ENCODE measurements at places on chromosomes 2 and 18.

- peak overlapping the region; percentile 88 for H3K27ac ChIP-seq
- peak; percentile 70 for DNase-seq
These were observed 199.6 kb downstream of the HRH4 start for GRCh38 chr18:24659827-24660720.

- H3K4me1 ChIP-seq, result peaks cover 22% of the 10 kb centered on the region
- peaks cover 2% of the 10 kb centered on the region for H3K36me3 ChIP-seq
- no peaks in the 10 kb centered on the region for H3K27me3 ChIP-seq
- no peak overlapping the region for H3K4me3 ChIP-seq
- DNase-seq, result no peak
- no peak overlapping the region for H3K27ac ChIP-seq
These were observed 30.5 kb downstream of the ZNF516 start for GRCh38 chr18:76464281-76465259.

DNA sequence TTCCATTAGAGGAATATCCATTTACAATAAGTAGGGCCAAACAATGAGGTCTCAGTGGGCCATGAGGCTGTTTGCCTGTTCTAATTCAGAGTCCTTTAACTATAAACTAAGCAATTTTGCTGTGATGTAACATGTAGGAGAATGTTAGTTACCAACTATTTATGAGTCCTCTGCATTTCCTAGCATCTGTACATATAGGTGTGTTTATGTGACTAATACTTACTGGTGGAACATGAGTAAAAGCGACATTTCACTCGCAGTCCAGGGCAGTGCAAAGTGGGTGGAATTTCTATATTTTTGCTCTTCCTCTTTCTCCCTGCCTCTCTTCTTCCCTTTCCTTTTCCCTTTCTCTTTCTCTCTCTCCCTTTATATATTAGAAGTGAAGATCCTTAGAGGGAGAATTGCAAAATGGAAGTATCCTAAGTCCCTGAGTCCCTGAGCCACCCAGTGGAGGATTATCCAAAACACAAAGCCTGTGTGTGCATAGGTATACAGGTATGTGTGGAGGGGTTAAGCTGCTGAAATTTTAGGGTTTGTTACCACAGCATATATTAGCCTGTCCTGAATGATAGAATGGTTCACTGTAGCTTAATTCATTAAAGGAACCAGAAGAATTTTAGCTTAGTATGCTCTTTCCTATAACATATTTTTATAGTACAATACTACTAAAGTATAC lies 487.0 kb upstream of the FANCL start:
- H3K4me3 ChIP-seq, result no peak overlapping the region
- H3K4me1 ChIP-seq, result no peaks in the 10 kb centered on the region
- peaks cover 8% of the 10 kb centered on the region for H3K27me3 ChIP-seq
- DNase-seq, result no peak
- H3K36me3 ChIP-seq, result no peaks in the 10 kb centered on the region
- H3K27ac ChIP-seq, result no peak overlapping the region

GRCh38 chr2:60523963-60524362 lies 29.5 kb downstream of the BCL11A start:
- peaks cover 29% of the 10 kb centered on the region for H3K27me3 ChIP-seq
- DNase-seq, result peak; percentile 1
- peaks cover 7% of the 10 kb centered on the region for H3K4me1 ChIP-seq
- no peaks in the 10 kb centered on the region for H3K36me3 ChIP-seq
- no peak overlapping the region for H3K27ac ChIP-seq

- H3K36me3 ChIP-seq, result no peaks in the 10 kb centered on the region
- H3K27me3 ChIP-seq, result no peaks in the 10 kb centered on the region
- no peak overlapping the region for H3K27ac ChIP-seq
- H3K4me3 ChIP-seq, result no peak overlapping the region
- DNase-seq, result no peak
These were observed 47.3 kb upstream of the C1D start for GRCh38 chr2:68110102-68110501.

GRCh38 chr18:8300751-8301410 lies 308.4 kb upstream of the RAB12 start:
- no peaks in the 10 kb centered on the region for H3K27me3 ChIP-seq
- no peaks in the 10 kb centered on the region for H3K4me1 ChIP-seq
- no peaks in the 10 kb centered on the region for H3K36me3 ChIP-seq

DNA sequence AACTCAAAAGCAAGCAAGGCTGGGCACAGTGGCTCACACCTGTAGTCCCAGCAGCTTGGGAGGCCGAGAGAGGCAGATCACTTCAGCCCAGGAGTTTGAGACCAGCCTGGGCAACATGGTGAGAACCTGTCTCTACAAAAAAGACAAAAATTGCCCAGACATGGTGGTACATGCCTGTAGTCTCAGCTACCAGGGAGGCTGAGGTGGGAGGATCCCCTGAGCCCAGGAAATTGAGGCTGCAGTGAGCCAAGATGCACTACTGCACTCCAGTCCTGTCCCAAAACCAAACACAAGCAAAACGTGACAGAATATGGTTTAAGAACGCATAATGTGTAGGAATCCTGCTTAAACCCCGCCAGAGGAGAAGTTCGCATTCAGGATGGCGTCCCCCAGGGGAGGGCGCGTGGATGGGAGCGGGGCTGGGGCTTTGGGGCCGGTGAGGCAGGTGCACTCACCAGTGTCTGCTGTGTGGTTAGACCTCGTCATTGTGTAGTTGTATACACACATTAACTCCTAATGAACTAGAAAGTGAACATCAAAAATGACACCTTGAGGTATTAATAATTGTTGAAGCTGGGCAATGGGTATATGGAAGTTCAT lies 5.4 kb downstream of the COLEC11 start:
- H3K4me3 ChIP-seq, result no peak overlapping the region
- H3K27me3 ChIP-seq, result peaks cover 4% of the 10 kb centered on the region
- no peaks in the 10 kb centered on the region for H3K36me3 ChIP-seq

DNA sequence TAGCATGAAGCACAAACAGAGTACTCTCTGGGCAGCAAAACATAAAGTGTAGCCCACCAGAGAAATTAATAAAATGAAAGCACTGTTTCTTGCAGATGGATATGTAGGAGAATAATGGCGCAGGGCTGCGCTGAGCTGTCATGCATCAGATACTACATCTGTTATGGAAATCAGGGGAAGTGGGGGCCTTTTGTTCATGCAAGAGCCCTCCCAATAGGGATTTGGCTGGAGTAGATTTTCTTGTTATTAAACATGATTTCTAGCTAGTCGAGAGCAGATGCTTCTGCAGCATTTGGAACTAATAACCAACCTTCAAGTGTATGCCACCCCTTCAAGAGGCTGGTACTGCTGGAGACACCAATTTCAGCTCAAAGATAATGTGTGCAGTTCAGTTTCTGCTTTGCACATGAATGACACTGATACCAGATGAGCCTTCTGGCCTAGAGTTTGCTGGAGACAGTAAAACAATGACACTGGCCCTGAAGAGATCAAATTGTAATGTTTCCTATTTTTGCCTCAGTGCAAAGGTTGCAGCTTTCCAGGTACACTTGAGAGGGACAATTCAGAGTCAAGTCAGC lies 58.0 kb downstream of the RND3 start:
- H3K27ac ChIP-seq, result no peak overlapping the region
- no peak for DNase-seq
- no peaks in the 10 kb centered on the region for H3K36me3 ChIP-seq
- H3K4me3 ChIP-seq, result no peak overlapping the region
- no peaks in the 10 kb centered on the region for H3K4me1 ChIP-seq
- no peaks in the 10 kb centered on the region for H3K27me3 ChIP-seq

- H3K4me3 ChIP-seq, result no peak overlapping the region
- H3K4me1 ChIP-seq, result no peaks in the 10 kb centered on the region
- no peaks in the 10 kb centered on the region for H3K27me3 ChIP-seq
- no peak overlapping the region for H3K27ac ChIP-seq
- no peak for DNase-seq
These were observed 34.3 kb downstream of the MSH2 start for GRCh38 chr2:47437287-47437686.

- H3K27me3 ChIP-seq, result peaks cover 2% of the 10 kb centered on the region
- no peak for DNase-seq
- no peaks in the 10 kb centered on the region for H3K4me1 ChIP-seq
- H3K4me3 ChIP-seq, result no peak overlapping the region
These were observed 314.4 kb downstream of the ALK start for GRCh38 chr2:29607038-29607420.

DNA sequence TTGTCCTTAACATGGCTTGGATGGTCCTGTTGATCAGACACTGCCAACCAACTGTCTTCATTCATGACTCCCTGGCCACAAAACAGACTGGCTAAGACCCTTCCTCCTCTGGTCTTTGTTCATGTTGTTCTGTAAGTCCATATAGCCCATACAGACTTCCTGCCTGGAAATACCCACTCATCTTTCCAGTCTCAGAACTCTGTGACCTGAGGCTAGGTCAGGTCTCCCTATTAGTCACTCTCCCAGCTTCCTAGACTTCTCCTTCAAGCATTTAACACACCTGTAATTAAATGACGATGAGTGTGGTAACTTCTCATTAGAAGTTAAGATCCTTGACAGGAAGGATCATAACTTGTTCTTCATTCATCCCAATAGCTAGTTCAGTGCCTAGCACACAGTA lies 56.3 kb downstream of the CCDC93 start:
- no peaks in the 10 kb centered on the region for H3K27me3 ChIP-seq
- H3K36me3 ChIP-seq, result peaks cover 46% of the 10 kb centered on the region
- H3K4me1 ChIP-seq, result no peaks in the 10 kb centered on the region
- H3K4me3 ChIP-seq, result no peak overlapping the region
- no peak for DNase-seq

DNA sequence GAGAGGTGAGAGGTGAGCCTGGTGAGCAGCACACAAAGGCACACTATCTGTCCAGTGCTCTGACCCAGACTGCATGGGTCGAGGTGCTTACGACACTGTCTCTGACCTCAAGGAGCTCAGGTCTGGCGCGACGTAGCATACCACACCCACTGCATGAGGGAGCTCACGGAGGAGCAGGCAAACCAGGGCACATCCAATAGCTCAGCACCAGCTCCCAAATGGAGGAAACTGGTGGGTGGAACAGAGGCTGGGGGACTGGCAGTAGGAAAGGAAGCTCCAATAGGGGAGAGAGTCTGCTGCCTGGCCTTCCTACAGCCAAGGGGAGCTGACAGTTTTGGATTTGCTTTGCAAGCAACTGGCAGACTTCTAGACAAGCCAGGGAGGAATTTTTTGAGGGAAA lies 36.3 kb downstream of the CELF4 start:
- H3K4me3 ChIP-seq, result no peak overlapping the region
- H3K27ac ChIP-seq, result no peak overlapping the region
- no peaks in the 10 kb centered on the region for H3K4me1 ChIP-seq
- peaks cover 18% of the 10 kb centered on the region for H3K27me3 ChIP-seq
- no peak for DNase-seq

DNA sequence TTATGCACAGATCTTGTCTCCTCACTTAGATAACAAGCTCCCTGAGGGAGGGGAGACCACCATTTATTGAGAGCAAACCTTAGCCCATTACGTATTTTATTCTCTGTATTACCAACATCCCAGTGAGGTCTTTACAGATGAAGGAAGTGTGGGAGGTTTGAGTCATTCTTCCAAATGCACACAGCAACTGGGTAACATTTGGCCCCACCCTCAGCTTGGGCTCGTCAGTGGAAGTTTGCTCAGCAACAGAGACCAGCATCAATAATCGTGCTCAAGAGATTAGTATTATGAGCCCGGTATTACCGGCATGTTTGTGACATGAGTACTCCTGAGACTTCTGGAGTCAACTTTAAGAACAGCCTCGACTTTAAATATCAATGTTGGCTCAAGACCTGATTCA lies 168.6 kb downstream of the ETAA1 start:
- H3K36me3 ChIP-seq, result no peaks in the 10 kb centered on the region
- H3K27ac ChIP-seq, result no peak overlapping the region
- H3K27me3 ChIP-seq, result no peaks in the 10 kb centered on the region
- H3K4me3 ChIP-seq, result no peak overlapping the region

GRCh38 chr18:23650968-23651927 lies 11.5 kb downstream of the ANKRD29 start:
- peaks cover 32% of the 10 kb centered on the region for H3K27me3 ChIP-seq
- H3K36me3 ChIP-seq, result no peaks in the 10 kb centered on the region
- no peaks in the 10 kb centered on the region for H3K4me1 ChIP-seq
- no peak overlapping the region for H3K4me3 ChIP-seq

DNA sequence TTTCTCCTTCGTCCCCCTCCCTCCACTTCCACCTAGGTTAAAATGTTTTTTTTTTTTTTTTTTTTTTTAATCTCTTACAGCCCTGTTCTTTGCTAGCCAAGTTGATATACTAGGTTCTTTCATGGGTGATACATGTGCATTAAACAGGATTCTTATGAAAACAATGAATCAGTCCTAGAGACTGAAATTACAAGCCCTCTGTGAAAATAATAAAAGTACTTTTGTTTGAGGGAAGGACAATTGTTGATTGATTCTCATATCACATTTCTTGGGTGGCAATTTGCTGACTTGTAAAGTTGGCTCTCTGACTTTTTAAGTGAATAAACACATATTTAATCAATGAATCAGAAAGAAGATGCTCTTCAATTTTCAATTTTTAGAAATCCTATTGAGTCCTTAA lies 639.9 kb downstream of the LRP1B start:
- no peak overlapping the region for H3K4me3 ChIP-seq
- H3K4me1 ChIP-seq, result no peaks in the 10 kb centered on the region
- no peak overlapping the region for H3K27ac ChIP-seq
- DNase-seq, result no peak

DNA sequence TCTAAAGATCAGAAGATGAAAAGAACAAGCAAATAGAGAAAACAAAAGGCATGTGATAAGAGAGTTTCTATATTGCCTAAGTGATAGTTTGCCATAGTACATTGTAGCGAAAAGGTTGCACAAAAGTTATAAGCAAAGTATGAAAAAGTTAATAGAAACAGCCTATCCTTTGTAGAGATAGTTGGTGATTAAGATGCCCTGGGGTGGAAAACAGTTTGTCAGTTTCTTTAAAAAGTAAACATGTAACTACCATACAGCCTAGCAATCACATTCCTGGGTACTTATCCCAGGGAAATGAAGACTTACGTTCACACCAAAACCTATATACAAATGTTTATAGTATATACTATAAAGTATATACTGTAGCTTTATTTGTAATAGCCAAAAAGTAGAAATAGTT lies 16.9 kb upstream of the DAPL1 start:
- H3K27ac ChIP-seq, result no peak overlapping the region
- H3K36me3 ChIP-seq, result no peaks in the 10 kb centered on the region
- DNase-seq, result no peak
- no peak overlapping the region for H3K4me3 ChIP-seq
- H3K27me3 ChIP-seq, result peaks cover 4% of the 10 kb centered on the region

DNA sequence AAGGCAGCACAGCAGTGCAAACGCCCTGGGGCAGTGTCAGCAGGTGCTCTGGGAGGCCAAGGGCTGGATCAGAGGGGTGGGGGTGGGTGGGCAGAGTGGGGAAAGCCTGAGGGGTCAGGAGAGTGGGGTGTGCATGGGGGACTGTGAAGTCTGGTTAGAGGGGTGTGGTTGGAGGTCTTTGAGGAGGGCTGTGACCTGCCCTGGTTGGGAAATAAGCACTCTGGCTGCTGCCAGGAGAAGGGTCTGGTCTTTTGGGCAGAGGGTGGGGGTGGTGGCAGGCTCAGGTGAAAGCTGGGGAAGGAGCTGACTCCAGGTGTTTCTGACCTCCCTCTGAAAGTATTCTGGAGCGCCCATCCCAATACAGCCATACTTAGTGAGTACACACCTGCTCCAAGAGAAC lies 4.2 kb downstream of the ALPI start:
- H3K4me3 ChIP-seq, result no peak overlapping the region
- H3K27me3 ChIP-seq, result peaks cover 13% of the 10 kb centered on the region
- no peak overlapping the region for H3K27ac ChIP-seq
- no peaks in the 10 kb centered on the region for H3K36me3 ChIP-seq
- no peak for DNase-seq
- H3K4me1 ChIP-seq, result no peaks in the 10 kb centered on the region
